ENCODE measurements at places on chromosomes 16 and 17.

GRCh38 chr16:14365200-14365851, 264.7 kb downstream of the PARN start:
- peak; percentile 69 for DNase-seq

DNA sequence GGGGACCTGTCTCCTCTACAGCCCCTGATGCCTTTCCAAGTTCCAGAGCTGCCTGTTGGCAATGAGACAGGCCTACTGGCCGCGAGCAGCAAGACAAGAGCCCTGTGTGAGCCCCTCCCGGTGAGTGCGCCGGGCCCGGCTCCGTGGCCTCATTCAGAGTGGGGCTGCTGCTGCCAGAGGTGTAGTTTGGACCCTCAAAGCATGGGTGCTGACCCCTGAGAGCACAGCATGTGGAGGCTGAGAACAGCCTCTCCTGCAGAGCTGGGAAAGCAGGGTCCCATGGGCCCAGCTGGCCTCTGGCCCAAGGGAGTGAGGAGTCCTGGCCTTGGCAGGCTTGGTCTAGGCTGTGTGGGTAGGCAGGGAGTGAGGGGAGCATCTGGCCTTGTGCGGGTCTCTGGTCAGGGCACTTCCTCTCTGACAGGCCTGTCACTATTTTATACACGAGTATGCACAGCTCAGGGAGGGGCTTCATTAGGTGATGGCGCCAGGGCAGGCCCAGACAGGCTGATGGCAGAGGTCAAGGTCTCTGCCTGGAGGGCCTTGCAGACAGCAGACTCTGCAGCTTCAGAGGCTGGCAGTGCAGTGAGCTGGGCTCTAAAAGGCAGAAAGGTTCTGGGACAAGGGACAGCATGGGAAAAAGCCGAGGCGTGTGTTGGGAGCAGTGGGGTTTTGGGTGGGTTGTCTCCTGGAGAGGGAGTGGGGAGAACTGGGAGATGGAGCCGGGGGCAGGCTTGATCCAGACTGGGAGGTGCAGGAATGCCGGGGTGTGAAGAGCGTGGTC, 43.4 kb downstream of the ADCY7 start:
- DNase-seq, result no peak

DNA sequence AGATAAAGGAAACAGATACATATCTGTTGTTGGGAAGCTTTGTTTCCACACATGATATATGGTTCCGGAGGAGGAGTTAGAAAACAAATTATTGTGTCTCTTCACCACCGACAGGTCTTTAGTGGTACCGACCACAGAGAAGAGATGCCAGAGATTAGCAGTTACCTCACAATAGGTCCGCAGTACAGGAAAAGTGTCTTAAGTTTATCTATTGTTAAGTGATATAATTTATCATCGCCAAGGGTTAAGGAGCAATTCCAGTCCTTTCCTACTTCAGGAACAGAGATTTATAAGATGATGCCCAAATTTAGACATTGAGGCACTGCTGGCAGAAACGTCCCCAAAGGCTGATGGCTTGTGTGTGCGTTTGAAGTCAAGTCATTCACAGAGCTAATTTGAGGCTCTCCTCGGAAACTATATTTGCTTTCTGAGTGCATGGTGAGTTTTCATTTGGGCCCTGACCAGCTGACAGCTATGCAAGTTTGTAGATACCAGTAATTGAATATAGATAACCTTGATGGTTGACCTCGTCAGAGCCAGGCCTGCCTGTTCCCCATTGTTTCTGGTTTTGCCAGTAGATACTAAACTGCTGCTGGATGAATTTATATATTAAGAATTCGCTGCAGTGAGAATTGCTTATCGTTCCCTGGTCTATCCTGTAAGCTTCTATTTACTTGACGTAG, 196.4 kb upstream of the IRX3 start:
- no peak for DNase-seq

GRCh38 chr17:76681222-76682137, 29.3 kb downstream of the MXRA7 start:
- DNase-seq, result peak; percentile 72

- DNase-seq, result peak; percentile 53
Observed at GRCh38 chr17:5011928-5012327, 14.2 kb downstream of the KIF1C start.

All from EH (cell line).